ENCODE measurements at places on chromosomes 7 and 10.

DNA sequence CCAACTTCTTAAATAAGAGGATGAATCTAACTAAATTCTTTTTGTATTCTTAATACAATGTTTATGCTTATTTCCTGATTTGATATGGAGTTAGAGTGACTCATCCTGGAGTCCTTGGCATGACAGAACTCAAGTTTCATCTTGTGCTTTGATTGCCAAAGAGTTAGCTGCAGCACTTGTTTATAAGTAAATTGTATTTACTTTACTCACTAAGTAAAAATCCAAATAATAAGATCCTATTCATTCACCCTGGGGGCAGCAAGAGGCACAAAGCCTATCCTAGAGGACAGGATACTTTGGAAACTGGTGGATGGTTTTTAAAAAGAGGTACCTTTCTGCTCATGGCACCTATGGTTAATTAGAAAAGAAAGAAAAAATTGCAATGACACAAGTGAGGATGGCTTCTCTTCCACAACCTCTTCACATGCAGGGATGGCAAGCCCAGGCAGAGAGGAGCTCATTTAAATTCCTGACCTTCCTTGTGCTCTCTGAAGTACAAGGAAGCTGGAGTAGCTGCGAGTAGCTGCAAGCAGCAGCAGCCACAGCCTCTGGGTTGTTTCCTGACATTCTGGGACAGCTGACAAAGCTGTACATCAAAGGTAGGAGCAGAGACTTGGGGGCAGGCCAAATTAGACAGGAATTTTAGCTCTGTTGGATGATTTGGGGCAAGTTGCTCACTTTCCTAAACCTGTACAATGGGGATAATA, 28.5 kb upstream of the CROT start:
- peak; percentile 92 for ATAC-seq

GRCh38 chr10:79442171-79443040, 3.0 kb downstream of the ZCCHC24 start:
- ATAC-seq: no peak

GRCh38 chr10:78563314-78563713, 505.5 kb upstream of the ZMIZ1 start:
- ATAC-seq: no peak

DNA sequence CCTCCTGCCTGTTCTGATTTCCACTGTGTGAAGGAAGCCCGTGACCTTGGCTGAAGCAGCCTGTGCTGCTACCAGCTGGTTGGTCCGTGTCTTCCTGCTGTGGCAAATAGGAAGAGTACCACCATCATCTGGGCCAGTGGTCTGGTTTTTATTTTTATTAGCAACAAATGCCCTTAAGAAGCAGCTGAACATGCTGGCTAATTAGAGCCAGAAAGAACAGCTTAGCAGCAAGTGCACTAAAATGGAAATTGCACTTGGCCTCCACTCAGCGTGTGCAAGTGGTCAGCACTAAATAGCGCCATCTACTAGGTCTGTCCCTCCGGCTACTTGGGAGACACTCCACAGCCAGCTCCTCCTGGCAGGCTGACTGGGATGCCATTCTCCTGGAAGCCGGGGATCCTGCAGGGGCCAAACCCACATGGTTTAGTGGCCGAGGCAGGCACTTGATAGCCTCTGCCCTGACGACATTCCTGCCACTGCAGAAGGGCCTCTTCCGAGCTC, 690.3 kb upstream of the FOXK1 start:
- no peak for ATAC-seq

DNA sequence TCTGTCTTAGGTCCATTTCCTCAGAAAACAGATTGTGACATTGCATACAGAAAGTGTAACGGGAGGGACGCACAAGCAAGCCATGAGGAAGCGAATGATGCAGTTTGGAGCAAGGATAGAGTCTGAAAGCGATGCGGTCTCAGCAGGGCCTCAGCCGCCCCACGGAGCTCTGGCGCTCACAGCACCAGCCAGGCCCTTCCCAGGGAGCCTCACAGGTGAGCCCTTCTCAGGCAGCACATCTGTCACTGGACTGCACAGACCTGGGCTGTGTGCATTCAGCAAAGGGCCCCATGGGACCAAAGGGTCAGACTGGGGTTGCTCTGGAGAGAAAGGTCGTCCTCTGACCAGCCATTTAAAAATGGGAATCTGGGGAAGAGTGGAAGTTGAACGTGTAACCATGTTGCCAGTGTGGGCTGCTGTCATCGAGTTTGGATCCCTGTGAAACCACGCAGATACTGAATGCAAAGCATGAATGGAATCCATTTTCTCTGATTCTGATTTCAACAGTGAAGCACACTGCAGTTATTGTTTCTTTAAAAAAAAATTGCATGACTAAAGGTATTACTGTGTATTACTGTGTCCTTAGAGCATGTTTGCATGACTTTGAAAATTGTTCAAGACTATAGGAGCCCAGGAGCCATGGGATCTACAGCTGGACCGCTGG, 350.0 kb upstream of the AKR1E2 start:
- no peak for ATAC-seq

DNA sequence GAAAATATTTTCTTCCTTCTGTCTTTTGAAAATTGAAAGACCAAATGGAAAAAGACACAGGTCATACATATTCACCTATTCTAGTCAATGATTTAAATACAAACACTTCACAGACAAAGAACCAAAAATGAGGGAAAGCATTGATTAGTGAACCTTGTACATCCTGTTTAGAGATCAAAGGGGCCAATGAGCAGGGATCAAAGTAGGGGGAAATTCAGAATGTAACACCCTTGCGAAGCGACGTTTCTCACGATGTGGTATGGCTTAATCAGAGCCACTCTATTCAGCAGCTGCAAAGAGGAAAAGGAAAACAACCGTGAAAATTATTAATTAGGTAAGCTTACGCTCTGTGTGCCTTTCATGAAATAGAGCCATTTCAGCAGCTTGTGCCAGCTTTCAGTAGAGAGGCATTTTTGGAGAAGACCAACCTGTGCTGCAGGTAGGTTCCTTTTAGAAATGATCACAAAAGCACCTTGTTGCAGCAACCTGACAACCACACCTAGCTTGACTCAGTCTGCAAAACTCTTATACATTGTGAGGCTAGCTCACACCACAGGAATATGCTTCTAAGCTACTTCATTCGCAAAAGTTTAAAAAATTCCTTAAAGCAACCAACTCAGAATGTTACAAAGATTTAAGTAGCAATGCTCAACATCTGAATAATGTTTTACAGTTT, 78.0 kb downstream of the DKK1 start:
- peak; percentile 93 for ATAC-seq
